ENCODE measurements at places on chromosomes 2 and 18. TPM values are rescaled to one million over a fixed set of nuclear protein-coding genes. Genes with fewer than 3 reads are reported as not detected.

Gene RAB6C
- 0.85 TPM for polyA plus RNA-seq

Gene CNGA3
- polyA plus RNA-seq: 0.06 TPM

Gene PDCL3
- polyA plus RNA-seq: 39.1 TPM

Gene LAMA3
- polyA plus RNA-seq: 1.3 TPM

Gene ZNF396
- polyA plus RNA-seq: 7.4 TPM

Gene CROCC2
- 0.06 TPM for polyA plus RNA-seq

Gene TMEM178A
- 75.8 TPM for polyA plus RNA-seq

Gene UGT1A8
- 0.06 TPM for polyA plus RNA-seq

Gene HOXD8
- polyA plus RNA-seq: 217 TPM

Gene ABCG5
- 0.54 TPM for polyA plus RNA-seq

Gene CPLX4
- polyA plus RNA-seq: 0.19 TPM

Gene REG3A
- not detected for polyA plus RNA-seq

Gene COLEC11
- polyA plus RNA-seq: 1.0 TPM
